M059J (cell line): ENCODE measurements at places on chromosomes 2 and 18. TPM values are rescaled to one million over a fixed set of nuclear protein-coding genes. Genes with fewer than 3 reads are reported as not detected.

Gene HOXD10
- 9.3 and 15.0 TPM in 2 replicates for total RNA-seq

Gene XDH
- total RNA-seq: 0.89 TPM in 1 of 2 replicates, not detected in the other

Gene COLEC12
- total RNA-seq: 39.2 and 61.2 TPM in 2 replicates

Gene REG1A
- total RNA-seq: not detected in 2 replicates

Gene ATF2
- 33.7 and 39.3 TPM in 2 replicates for total RNA-seq

Gene SP140
- 2.0 and 11.8 TPM in 2 replicates for total RNA-seq

Gene PKP4
- total RNA-seq: 9.1 and 19.2 TPM in 2 replicates

Gene RHOB
- 81.9 and 102 TPM in 2 replicates for total RNA-seq

Gene UGT1A3
- total RNA-seq: not detected in 2 replicates

DNA sequence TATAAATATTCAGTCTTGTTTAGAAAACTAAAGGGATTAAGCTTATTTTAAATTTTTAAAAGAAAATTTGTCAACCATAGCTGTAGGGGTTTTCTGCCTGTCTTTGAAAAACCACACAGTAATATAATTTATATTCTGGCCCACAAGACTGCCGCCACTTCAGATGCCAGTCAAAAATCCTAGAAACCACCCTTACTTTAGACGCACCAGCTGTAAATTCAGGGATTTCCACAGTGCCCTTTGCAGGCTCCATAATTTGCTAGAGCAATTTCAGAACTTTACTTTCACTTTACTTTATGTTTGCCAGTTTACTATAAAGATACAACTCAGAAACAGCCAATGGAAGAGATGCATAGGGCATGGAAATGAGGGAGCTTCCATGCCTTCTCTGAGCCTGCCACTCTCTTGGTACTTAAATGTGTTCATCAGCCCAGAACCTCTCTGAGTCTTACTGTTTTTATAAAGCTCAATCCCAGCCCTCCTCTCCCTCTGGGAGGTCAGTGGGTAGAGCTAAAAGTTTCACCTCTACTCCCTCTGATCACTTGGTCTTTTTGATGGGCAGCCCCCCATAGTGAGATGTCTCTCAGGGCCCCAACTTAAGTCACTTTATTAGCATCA, 63.3 kb downstream of the KYNU start:
- peak; percentile 57 for DNase-seq

DNA sequence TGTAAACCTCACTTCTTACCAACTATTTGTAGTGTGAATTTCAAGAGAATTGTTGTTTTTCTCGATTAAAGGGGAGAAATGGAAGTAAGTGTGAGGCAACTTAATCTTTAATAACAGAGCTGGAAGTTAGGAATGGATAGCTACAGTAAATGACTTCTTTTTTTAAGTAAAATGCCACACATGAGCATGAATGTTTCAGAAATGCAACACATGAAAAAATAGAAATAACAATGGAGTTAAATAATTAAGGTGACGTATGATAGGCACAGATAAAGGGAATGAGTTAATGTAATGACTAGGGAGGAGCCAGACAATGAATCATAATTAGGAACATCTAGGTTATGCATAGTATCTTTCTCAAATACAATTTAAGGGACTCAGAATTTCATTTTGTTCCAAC, 3.4 kb downstream of the REL start:
- DNase-seq: no peak

GRCh38 chr18:37385846-37386778, 179.5 kb downstream of the CELF4 start:
- DNase-seq: peak; percentile 35

GRCh38 chr2:9570182-9571060, 14.8 kb upstream of the ADAM17 start:
- no peak for DNase-seq

- no peak for DNase-seq
Measured at GRCh38 chr2:96207073-96207773, 1.4 kb downstream of the STARD7 start.

DNA sequence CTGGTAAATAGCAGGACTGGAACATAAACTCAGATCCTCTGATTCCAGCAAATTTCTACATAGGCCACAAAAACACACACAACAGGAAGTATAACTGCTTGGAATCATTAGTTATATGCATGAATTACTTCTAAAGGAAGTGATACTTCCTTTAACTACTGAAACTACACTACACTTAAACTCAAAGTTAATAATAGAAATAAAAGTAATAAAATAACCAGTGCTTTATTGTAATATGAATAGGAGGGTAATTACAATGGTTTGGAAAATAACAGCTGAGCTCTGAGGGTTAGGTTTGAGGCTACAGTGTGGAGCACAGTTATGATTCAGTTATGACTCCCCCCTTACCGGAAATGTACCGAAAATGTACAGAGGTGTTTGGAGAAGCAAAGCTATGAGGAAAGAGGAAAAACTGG, 18.5 kb upstream of the POLI start:
- no peak for DNase-seq

DNA sequence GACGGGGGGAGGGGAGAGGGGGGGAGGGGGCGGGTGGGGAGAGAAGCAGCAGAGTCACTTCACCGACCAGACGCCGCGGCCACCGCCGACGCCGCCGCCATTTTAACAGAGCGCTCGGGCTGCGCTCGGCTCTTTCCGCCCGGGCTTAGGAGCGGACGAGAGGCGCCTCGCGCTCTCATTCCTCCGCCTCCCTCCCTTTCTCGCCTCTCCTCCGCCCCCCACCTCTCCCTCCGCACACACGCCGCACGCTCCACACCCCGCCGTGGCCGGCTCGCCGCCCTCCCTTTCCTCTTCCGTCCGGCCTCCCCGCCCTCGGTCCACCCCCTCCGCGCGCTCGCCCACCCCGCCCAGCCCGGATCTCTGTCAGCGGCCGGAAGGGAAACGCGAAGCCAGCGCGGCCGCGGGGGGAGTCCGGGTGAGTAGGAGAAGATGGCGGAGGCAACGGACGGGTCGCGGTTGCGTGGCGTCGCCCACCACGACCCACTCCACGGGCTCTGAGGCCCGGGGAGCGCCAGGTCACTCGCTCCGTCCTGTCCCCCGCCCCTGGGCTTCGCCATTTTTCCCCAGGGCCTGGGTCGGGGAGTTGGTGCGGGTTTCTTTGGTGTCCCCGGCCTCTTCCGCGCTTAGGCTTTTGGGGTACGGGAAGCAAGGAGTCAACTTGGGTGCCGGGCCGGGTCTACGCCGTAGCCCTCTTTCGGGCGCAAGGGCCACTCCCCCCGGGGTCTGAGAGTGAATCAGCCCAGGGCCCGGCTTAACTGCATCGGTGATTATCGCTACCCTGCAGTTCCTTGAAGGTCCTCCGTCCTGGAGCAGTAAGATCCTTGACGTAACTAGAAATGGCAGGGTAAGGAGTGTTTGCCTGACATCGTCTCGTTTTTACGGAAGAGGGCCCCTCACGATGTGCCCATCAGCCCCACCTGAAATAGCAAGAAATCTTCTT, at the start of gene USP34:
Gene USP34 (minus strand): TSS at position 123 of the 940 bp plus-strand sequence. CDS start 395 bp downstream, outside the sequence.
- peak; percentile 91 for DNase-seq

GRCh38 chr2:70140791-70141211, 50.0 kb downstream of the C2orf42 start:
- no peak for DNase-seq

- DNase-seq: peak; percentile 47
Measured at GRCh38 chr2:219726916-219727315, 99.5 kb downstream of the SLC4A3 start.

GRCh38 chr18:76859474-76860339, 37.4 kb downstream of the ZNF236 start:
- no peak for DNase-seq

- DNase-seq: peak; percentile 18
Measured at GRCh38 chr2:98669675-98670074, 61.3 kb downstream of the MGAT4A start.

- DNase-seq: no peak
Measured at GRCh38 chr2:128435576-128436478, 117.2 kb upstream of the HS6ST1 start.

DNA sequence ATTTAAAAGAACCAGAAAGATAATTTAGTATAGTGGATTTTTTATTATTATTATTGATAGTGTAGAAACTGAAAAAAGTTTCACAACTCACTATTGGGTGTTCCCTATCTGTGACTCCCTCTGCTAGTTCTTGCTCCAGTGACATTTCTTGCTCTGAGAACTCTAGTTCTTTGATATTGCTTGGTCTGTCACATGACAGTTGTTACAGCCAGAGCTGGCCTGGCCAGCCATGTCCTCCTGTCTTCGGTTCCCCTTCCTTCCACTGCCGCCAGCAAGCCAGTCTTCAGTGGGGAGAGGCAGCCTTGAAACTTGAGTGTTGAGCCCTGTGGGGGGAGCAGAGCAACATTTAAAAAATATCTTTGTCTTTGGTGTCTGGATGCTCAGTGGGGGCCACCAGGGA, 7.6 kb upstream of the THOC1 start:
- no peak for DNase-seq

DNA sequence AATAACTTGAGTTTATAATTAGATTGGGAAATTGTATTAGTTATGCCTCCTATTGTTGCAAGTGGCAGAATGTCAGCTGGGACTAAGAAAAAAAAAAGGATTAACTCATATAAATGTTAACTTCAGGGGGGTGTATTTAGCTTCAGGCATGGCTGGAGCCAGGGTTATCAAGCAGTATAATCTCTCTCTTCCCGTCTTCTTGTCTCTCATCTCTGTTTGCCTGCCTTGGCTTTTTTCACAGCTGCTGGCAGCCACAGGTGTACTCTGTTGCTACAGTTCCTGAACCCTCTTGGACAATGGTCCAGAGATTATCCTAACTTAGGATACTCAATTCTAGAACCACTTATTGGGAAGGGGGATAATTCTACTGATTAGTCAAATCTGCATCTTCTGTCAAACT, 370.7 kb upstream of the MEX3C start:
- DNase-seq: no peak

DNA sequence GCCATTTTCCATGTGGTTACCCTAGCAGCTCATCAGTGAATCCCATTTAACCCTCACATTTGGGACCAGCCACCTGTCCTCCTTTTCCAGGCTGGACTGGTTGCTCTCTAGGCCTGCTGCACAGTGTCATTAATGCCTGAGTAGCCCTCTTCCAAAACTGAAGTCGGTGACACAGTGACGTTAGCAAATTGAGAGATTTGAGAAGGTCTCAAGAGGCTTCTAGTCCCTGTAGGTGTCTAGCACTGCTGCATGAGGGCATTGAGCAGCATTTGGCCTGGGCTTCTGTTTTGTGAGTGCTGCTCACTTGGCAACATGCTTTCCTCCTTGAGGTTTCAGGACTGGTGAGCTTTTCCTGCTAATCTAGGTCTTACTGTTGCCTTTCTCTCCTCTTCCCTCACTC, 36.7 kb downstream of the PKP4 start:
- no peak for DNase-seq

DNA sequence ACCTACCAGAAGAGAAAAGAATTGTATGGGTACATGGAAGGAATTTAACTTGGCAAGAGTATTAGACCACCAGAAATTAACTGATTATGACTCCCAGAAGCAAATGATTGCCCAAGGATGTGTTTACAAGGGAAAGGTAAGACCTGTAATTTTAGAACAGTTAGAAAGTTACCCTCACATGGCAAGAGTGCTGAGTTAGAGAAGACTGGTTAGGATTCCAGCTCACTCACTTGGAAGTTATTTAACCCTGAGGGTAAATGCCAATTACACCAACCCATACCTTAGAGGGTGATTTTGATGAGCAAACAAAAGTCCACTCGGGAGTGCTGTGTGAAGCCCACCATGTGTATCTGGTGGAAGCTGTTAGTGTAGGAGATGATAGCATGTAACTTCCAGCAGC, 170.2 kb downstream of the TPGS2 start:
- peak; percentile 52 for DNase-seq

DNA sequence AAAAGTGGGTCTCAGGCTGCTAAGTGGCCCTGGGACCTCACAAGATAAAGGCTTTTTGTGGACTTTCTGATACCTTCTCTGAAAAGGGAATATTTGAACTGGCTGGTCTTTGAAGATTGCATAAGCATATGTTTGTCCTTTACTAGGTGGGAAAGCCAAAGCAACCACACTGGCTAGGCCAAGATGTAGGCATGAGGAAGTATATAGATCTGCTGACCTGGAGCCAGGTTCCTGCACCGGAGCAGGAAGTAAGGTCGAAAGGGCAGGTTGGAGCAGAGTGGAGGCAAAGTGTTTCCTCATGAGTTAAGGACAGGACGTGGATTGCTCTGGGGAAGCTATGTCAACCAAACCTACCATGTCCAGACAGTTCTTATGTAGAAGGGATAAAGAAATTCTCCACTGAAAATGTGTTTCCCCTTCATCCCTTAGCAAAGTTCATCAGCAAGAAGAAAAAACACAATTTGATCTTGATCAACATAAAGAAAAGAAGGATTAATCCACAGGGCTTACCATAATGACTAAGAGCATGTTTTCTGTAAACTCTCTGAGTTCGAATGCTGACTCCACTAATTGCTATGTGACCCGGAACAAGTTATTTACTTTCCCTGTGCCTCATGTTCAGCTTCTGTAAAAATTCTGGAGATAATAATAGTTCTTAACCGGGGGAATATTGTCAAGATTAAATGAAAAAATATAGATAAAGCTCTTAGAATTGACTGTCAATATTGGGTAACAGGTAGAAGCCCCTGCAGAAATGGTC, 156.1 kb upstream of the SRD5A2 start:
- no peak for DNase-seq

GRCh38 chr18:58221060-58221725, 177.2 kb downstream of the NEDD4L start:
- peak; percentile 96 for DNase-seq

- no peak for DNase-seq
Measured at GRCh38 chr18:49030692-49031443, 80.1 kb upstream of the SMAD7 start.

DNA sequence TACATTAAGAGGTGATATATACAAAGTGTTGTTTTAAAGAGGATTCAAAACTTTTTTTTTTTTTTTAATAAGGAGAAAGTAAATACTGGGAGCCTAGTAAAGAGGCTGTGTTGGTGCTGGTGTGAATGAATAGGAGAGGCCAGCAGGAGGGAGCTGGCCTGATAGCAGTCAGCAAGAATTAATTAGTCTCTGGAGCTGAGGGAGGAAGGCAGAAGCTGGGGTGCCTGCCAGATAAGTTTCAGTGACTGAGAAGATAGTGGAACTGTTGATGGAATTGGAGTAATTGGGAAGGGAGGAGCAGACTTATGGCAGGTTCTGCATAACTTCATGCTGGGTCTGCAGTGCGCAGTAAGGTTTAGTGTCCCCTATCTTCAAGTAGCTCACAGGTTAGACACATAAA, 36.2 kb upstream of the SNORC start:
- no peak for DNase-seq

DNA sequence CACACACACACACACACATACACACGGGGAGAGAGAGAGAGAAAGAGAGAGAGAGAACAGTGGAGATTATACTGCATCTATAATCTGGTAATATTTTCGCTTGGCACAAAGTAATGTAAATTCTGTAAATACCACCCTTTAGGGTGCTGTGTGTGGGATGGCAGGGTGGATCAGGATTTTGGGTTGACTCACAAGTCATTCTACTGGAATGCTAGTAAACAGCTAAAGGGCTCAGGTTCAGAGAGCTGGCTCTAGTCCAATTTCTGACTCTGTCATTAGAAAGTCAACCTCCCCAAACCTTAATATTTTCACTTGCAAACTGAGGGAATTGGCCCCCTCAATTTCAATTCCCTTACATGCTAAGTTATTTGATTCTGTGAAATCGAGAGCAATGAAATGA, 308.3 kb downstream of the TSN start:
- no peak for DNase-seq

GRCh38 chr2:172929644-172930043, 146.0 kb upstream of the MAP3K20 start:
- no peak for DNase-seq

GRCh38 chr2:52933878-52934277, 833.7 kb upstream of the CHAC2 start:
- no peak for DNase-seq
